ENCODE measurements at places on chromosomes 4 and X. TPM values are rescaled to one million over a fixed set of nuclear protein-coding genes. Genes with fewer than 3 reads are reported as not detected.

GRCh38 chrX:433771-434170, 47.1 kb upstream of the PPP2R3B start:
- no peak overlapping the region for H3K27ac ChIP-seq
- H3K4me3 ChIP-seq: no peak overlapping the region

DNA sequence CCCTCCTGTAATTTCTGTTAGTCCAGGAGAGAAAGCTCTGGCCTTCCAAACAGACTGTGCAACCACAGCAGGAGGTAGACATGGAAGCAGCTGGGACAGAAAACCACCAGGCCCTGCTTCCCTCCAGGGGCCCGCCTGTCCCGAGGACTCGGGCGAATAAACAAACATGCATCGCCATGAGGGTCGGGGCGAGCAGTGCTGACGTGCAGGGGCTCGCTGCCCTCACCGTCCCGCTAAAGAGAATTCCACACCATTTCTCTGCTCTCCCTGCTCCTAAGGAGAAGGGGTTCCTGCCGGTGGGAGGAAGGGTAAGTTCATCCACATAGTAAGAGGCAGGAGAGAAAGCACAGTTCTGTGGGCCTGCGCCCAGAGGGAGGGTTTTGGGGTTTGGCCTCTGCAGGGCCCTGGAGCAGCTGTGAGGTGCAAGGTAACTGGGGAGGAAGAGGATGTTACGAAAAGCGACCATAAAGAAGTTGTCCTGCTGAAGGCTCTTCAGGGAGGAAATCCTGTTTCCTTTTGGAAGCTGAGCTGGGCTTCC, 54.9 kb downstream of the WFS1 start:
- H3K27ac ChIP-seq: peak overlapping the region; percentile 25
- no peaks in the 10 kb centered on the region for H3K36me3 ChIP-seq
- no peaks in the 10 kb centered on the region for H3K4me1 ChIP-seq
- peaks cover 12% of the 10 kb centered on the region for H3K27me3 ChIP-seq

DNA sequence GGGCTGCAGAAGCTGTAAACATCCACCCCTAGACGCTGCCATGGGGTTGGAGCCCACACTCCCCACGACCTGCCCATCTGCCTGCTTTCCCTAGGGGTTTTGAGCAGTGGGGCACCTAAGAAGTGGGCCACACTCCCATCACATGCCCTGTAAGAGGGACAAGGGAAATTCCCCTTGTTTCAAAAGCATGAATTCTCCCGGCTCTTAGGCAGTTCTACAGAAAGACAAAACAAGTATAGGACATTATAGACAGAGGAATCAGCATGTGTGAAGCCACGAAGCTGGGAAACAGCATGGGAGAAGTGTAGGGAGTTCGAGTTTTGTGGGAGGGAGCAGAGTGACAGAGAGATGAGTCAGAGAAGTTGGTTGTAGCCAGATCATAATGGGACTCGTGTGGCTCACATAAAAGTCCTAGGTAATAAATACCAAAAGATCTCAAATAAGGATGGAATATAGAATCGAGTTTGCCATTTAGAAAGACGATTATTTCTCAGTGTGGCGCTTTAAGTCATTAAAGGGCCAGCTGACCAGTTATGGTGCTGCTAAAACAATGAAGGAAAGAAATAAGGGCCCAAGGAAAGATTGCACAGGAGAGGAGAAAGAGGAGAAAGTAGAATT, 23.9 kb downstream of the APOO start:
- no peaks in the 10 kb centered on the region for H3K4me1 ChIP-seq
- no peaks in the 10 kb centered on the region for H3K27me3 ChIP-seq
- no peaks in the 10 kb centered on the region for H3K36me3 ChIP-seq

DNA sequence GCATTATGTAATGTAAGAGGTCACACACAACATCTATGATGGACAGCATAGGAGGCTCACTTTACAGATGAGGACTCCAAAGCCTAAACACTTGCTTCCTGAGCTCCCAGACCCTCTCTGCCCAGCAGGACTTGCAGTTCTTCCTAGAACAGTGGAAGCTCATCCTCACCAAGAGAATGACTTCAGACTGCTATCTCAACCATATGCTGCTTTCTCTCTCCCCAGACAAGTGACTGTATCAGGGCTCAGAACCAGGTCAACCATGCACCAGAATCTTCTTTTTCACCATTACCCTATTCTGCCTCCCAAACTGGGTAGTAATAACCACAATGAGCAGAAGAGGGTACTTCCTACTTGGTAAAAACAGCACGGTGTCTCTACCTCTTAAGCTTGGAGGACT, 12.2 kb downstream of the RNF150 start:
- no peaks in the 10 kb centered on the region for H3K27me3 ChIP-seq
- no peaks in the 10 kb centered on the region for H3K36me3 ChIP-seq
- H3K4me1 ChIP-seq: peaks cover 37% of the 10 kb centered on the region
- H3K27ac ChIP-seq: no peak overlapping the region

Gene ZNF630
- total RNA-seq: 4.8 TPM

Data from sigmoid colon (tissue), 7 donors.